ENCODE measurements at places on chromosomes 7 and 10.

DNA sequence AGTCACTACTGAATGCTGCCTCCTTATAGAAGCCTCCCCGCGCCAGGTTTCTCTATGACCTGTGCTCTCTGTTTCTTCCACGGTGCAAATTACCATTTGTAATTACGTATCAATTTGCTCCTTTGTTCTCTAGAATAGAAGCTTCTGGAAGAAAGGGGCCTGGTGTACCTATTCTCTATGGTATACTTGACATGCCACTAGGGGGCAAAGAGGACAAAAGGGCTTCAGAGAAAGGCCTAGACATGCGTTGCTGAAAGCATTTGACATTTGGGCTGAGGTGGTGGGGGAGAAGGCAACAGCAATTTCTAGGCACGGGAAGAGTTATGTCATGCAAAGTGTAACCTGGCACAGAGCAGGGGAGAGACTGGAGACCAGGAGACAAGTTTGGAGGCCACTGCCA, 148.7 kb downstream of the WDR11 start:
- no peak for DNase-seq

- no peak for DNase-seq
Observed at GRCh38 chr10:133013463-133013862, 71.1 kb upstream of the CFAP46 start.

DNA sequence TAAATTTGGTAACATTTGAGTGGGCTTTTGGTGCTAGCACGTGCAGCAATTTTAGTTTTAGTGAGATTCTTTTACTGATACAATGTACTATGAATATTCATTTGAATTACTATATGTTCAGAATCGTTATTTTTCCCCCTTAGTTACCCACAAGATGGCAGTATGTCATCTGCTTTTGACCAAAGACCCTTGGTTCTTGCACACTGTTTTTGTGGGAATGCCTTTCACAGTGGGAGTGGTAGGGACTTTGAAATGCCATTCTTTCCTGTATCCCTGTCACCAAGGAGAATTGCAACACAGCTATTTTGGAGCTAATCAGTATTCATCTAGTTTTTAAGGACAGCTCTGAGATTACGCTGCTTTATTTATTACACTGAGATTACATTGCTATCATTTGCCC, 40.6 kb downstream of the SEC23IP start:
- DNase-seq, result no peak

- DNase-seq, result no peak
Observed at GRCh38 chr7:148790131-148790726, 91.5 kb downstream of the CUL1 start.

- no peak for DNase-seq
Observed at GRCh38 chr10:59706851-59707797, 2.5 kb downstream of the SLC16A9 start.

DNA sequence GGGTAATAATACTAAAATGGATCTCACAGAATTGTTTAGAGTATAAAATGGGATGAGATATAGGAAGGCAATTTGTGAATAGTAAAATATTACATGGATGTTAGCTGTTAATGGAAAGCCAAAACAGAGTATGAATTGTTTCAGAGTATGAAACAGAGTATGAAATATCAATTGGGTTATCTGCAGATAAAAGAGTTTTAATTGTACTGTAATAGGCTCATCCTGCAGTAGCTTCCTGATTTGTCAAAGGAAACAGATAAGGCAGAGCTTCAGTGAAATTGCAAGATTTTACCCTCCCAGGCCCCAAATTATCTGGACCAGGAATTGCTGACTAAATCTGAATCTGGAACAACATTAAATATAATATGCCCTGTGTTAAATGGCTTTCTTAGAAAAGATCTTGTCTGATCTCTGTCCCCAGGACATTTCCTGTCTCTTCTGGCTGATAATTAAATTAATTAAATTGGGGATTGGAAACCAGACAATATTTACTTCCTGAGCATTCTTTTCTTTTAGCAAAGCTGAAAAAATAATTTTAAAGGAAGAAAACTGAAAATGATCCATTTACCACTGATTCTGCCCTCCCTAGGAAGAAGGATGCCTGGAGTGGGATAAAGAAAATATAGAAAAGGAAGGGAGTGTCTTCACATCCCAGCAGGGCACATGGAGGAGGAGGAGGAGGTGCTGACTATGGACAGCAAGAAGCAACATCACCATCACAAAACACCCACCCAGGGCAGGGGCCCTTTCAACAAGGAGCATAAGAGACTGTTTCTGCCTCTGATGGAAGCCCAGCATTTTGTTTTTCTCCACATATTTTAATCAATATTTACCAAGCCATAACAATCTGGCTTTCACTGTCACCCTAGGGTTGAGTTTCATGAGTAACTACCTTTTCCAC, 18.5 kb downstream of the PTN start:
- DNase-seq, result no peak

DNA sequence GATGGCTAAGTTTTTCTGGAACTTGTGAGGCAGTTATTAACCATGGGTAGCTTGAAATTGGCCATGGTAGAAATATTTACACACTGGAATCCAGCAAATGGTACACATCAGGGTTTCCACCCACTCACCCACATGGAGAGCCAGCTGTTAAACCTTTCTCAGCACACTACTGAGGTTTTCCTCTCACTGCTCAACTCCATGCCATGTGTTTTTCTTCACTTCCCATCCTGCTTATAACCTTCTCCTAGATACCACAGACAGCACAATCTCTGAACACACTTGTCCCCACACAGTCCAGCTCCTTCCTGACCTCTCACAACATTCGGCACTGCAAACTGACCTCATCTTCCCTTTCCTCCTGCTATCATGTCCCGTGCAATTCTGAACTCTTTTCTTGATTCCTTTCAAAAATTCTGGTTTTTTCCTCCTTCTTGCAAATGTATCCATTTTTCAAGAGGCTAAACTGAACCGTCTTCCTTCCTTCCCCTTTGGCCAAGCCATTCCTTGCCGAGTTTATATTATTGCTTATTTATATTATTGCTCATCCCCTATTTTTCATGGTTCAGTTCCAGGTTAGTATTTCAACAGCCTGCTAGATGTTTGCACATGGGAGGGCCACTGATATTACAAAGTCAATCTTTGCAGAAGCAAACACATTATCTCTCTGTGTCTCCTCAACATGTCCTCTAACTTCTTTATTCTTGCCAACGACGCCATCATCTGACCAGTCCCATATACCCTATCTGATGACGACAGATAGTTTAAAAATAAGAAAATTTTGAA, 606.4 kb downstream of the SORCS1 start:
- DNase-seq, result no peak

DNA sequence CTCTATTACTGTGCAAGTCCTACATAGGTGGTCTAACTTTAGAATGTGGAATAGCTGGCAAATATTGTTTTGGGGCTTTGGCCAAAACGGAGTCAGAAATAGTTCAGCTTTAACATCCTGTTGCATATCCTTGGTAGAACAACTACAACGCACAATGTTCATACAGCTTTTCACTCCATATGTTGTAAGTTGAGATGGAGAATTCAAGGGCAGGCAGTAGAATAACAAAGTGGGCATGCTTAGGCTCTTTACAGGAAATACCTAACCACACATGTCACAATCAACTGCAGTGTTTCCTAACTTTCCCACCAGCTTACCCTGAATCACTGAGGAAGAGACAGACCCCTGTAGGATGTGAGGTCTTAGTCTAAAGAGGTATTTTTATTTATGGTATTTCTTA, 122.3 kb downstream of the PPP1R3A start:
- DNase-seq, result no peak

GRCh38 chr7:129742256-129742655, 130.7 kb downstream of the NRF1 start:
- DNase-seq, result no peak

- peak; percentile 34 for DNase-seq
Observed at GRCh38 chr10:79400146-79401004, 45.0 kb downstream of the ZCCHC24 start.

DNA sequence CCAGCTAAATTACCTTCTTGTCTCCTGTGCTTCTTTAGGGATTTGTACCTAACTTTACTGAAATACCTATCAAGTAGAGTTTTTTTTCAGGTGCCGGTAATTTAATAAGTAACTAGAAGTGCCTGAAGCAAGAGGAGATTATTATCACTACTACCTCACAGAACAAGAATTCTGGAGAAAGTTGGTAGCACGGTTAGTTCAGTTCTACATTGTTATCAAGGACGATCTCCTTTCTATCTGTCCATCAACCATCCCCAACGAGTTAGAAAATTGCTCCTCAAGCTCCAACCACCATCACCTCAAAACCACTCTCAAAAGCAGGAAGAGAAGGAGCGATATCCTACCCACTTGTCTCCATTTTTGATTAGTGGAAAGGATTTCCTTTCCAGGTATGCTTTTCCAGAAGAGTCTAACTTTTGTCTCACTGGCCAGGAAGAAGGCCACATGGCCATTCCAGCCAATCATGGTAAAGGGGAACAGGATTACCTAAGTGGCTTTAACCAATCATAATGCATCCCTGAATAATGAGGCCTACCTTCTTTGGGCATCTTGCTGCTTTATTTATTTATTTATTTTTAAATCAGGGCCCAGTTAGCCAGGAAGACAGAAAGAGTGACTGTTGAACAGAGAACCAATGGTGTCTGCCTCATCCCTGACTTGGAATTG, 265.2 kb downstream of the SNX13 start:
- no peak for DNase-seq

DNA sequence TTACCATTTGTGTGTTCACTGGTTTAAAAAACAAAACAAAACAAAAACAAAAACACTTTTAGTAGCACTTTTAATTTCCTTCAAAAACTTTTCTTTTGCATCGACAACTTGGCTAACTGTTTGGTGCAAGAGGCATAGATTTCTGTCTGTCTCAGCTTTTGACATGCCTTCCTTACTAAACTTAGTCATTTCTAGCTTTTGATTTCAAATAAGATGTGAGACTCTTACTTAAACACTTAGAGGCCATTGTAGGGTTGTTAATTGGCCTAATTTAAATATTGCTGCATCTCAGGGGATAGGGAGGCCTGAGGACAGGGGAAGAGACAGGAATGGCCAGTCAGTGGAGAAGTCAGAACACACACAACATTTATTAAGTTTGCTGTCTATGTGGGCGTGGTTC, 66.3 kb downstream of the AVL9 start:
- no peak for DNase-seq

- DNase-seq, result no peak
Observed at GRCh38 chr10:35341521-35341920, 5.2 kb downstream of the CCNY start.
